NAMALWA (cell line): ENCODE measurements at places on chromosomes 4 and X.
A peak's percentile ranks its signal among the peaks of the same experiment; 100 is the strongest.

- no peak for DNase-seq
Observed at GRCh38 chr4:26058537-26058936, 144.5 kb downstream of the SMIM20 start.

- DNase-seq: no peak
Observed at GRCh38 chr4:86019906-86020305, 339.9 kb downstream of the MAPK10 start.

DNA sequence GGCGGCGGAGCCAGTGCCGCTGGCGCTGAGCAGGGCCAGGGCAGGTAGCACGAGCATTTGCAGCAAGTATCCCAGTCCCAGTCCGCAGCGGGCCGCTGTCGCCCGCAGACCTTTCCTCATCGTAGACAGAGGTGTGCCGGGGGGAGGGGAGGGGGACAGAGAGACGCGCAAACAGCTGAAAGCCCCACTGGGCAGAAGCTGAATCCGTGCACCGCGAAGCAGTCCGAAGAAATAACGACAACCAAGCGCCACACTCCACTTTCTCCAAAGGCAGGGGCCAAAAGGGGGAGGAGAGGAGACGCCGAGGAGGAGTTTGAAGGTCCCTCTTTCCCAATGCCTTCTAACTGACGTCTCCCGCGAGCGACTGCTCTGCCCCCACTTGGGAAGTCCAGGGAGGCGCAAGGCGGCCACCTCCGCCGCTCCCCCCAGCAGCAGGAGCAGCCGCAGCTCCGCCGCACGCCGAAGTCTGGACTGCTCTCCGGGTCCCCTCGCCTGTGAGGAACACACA, at the start of gene UNC5C:
Gene UNC5C, minus strand, starts transcription at position 236 of the 508 bp plus-strand sequence.
- DNase-seq: no peak

GRCh38 chrX:124190440-124190839, 142.0 kb upstream of the TEX13D start:
- no peak for DNase-seq

- no peak for DNase-seq
Observed at GRCh38 chr4:152485726-152486276, 50.1 kb downstream of the FBXW7 start.

GRCh38 chr4:1552451-1552850, 131.7 kb downstream of the FAM53A start:
- no peak for DNase-seq

GRCh38 chr4:4980621-4981230, 38.5 kb downstream of the CYTL1 start:
- no peak for DNase-seq

DNA sequence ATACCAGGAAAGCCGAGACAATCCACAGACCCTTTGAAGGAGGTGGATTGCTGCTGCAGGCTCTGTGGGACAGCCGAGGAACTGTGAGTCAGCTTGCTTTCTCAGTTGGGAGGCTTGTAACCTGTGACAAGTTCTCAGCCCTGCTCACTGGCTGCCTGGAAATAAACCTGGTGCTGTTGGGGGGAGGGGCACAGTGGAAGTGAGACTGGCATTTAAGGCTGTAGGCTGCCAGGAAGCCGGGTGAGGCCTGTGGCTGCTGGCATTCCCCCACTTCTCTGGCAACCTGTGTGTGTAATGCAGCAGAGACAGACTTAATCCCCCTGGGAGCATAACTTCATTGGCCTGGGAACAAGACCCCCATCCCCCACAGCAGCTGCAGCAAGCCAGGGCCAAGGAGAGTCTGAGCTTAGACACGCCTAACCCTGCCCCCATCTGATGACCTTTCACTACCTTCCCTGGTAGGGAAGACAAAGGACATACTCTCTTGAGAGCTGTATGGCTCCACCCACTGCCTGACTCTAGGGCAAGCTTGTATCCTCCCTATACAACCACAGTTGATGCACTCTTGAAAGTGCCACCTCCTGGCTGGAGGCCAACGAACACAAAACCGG, 64.1 kb downstream of the ALPK1 start:
- DNase-seq: peak; percentile 42

- DNase-seq: no peak
Observed at GRCh38 chrX:130857207-130857606, 45.8 kb downstream of the ENOX2 start.

DNA sequence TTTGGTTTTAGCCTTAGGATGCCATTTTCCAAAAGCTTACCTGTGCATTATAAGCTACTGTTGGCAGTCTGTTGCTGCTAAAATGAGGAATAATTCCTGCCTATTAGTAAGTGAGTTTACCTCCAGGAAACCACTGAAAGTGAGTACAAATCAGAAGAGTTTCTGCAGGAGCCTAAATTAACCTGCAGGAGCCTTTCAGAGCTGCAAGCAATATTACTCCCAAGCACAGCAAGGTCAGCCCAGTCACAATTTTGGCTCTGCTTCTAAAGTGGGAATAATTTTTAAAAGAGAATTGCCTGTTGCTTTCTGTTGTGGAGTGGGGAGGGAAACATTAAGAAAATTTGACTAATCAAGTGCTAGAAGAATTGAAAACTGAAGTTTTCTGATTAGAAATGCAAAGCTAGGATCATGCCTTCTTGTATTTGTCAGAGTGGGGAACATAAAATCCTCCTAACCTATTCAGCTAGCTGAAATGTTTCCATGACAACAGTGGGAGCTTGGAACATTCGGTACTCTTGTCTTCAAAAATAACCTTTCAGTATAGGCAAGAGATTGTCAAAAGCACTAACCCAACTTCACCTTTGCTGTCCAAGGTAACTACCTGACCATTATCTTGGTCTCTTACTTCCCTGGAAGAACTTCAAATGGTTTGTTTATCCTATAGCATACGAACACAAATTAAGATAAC, 193.2 kb downstream of the COMMD8 start:
- no peak for DNase-seq

GRCh38 chrX:56397636-56398035, 165.5 kb downstream of the KLF8 start:
- no peak for DNase-seq

DNA sequence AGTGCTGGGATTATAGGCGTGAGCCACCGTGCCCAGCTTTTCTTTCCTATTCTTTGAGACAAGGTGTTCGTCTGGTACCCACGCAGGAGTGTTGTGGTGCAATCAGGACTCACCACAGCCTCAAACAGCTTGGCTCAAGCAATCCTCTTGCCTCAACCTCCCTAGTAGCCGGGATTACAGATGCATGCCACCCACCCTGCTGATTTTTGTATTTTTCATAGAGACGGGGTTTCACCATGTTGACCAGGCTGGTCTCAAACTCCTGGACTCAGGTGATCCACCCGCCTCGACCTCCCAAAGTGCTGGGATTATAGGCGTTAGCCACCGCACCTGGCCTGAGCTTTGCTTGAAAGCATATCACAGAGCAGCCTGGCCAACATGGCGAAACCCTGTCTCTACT, 1.5 kb upstream of the CRLF2 start:
- no peak for DNase-seq

- no peak for DNase-seq
Observed at GRCh38 chr4:148800336-148800885, 358.2 kb upstream of the NR3C2 start.

DNA sequence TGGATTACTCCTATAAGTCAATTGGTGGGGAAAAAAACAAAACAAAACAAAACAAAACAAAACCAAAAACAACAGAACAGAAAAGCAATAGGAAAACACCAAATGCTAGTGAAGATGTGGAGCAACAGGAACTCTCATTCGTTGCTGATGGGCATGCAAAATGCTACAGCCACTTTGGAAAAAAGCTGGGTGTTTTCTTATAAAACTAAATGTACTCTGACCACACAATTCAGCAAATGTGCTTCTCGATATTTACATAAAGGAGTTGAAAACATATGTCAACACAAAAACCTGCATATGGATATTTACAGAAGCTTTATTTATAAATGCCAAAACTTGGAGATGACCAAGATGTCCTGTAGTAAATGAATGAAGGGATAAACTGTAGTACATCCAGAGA, 703.6 kb upstream of the FAM241A start:
- DNase-seq: no peak

DNA sequence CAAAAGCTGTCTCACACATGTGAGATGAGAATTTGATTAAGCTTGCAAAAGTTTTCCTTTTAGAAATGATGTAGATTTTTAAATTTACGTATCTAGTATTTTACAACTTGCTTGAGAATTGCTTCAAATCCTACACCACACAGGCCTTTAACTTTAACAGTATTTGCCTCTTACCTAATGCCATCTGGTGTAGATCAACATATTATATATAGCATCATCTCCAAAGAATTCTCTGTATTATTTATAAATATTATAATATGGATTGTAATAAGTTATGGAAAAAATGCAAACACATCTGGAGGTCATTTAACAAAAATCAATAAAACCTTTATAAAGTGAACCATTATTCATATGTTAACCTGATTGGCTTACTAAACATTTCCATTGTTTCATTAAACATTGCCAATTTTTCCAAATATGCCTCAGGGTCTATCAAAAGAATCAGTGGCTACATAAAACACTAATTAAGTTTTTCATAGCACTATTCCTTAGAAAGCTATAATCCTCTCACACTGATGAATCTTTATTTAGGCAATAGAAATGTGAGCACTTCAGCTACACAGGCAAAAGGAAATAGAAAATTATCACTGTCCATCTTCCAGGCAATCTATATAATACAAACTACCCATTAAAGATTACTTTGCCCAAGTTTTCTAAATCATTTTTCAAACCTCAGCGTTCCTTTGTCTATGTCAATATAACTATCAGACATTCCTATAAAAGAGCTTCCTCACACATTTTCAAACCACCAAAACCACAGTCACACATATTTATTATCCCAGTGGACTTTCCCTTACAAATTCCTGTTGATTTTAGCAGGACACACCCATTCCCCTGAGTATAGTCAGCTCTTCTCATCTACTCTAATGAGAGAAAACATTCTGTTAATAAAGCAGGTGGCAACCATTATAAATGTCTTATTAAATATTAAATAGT, 83.5 kb upstream of the INTU start:
- no peak for DNase-seq

DNA sequence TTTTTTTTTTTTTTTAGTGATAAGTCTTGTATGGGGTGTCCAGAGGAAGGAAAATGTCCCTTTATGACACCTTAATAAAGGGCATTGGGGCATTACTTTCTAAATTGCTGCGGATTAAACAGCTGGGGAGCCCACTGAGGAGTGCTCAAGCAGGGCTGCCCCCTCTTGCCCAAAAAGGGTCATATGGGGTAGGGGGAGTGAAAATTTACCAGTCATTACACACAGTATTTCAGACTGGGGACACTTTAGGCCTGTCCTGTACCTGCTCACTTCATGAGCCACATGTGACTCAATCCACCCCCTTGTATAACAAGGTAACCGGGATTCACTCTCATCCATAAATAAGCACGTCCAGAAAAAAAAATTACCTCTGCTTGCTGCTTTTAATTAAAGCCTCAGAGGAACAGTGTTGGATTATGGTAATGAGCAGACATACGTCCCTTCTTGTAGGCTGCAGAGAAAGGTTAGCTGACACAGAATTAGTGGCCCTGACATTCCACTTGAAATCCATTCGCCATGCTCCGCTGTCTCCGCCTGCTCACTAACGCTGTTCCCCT, 1.8 kb downstream of the PRDM8 start:
- no peak for DNase-seq

GRCh38 chr4:8534611-8535010, 45.6 kb upstream of the GPR78 start:
- no peak for DNase-seq

- DNase-seq: no peak
Observed at GRCh38 chr4:119471259-119471658, 149.3 kb upstream of the FABP2 start.

DNA sequence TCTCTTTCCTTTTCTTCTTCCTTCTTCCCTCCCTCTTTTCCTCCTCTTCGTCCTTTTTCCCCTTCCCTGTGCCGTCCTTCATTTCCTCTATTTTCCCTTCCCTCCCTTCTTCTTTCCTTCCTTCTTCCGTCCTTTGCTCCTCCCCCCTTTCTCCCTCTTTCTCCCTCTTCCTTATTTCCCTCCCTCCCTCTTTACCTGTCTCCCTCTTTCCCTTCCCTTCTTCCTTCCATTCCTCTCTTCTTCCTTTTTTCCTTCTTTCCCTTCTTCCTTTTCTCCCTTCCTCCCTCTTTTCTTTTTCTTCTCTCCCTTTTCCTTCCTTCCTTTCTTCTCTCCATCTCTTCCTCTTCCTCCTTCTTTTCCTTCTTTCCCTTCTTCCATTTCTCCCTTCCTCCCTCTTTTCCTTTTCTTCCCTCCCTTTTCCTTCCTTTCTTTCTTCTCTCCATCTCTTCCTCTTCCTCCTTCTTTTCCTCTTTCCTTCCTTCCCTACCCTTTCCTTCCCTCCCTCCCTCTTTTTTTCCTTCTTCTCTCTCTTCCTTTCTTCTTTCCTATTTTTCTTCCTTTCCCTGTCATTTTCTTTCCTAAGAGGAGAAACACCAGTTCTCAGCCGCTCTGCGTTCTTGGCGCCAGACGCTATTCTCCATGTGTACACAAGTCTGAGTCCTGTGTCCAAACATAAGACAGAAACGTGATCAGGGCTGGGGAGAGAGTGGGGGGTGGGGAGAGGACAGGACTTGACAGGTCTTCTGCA, 597.1 kb downstream of the MID1IP1 start:
- DNase-seq: no peak

- DNase-seq: no peak
Observed at GRCh38 chr4:128521156-128521555, 233.5 kb upstream of the PGRMC2 start.

DNA sequence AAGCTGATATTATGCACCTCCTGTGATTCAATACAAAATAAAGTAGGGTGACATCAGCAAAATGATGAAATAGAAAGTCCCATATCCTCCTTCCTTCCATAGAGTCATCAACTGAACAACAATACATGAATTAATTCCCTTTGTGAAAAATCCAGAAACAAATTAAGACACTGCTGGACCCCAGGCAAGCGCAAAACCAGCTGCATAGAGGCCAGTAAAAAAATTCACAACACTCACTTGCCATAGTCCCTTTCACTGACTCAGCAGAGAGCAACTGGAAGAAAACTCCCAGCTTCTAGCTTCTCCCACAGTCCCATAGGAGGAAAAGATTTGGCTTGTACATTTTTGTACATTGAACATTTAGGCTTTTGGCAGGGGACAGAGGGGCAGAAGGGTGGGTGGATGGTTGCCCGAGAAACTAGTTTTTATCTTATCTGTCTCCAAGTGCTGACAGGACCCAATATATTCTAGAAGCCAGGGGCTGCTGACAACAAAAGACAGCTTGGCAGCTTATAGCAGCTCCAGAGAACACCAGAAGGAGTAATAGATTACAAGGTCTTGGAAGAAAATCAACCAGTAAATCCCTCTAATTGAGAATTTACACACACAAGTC, 124.6 kb downstream of the NDST3 start:
- DNase-seq: no peak

- DNase-seq: peak; percentile 75
Observed at GRCh38 chr4:112145790-112146501, 692 bp downstream of the FAM241A start.

- DNase-seq: peak; percentile 2
Observed at GRCh38 chrX:138034136-138034535, 468.2 kb downstream of the ZIC3 start.

- peak; percentile 76 for DNase-seq
Observed at GRCh38 chr4:176277162-176277904, 8.3 kb upstream of the ASB5 start.

GRCh38 chr4:39597695-39598381, 40.8 kb downstream of the SMIM14 start:
- DNase-seq: no peak

- no peak for DNase-seq
Observed at GRCh38 chr4:56158483-56158882, 209.7 kb downstream of the CEP135 start.

GRCh38 chrX:31039327-31039711, 32.5 kb downstream of the FTHL17 start:
- DNase-seq: no peak

- DNase-seq: no peak
Observed at GRCh38 chrX:2642791-2643190, 48.3 kb upstream of the CD99 start.
